ENCODE measurements at places on chromosomes 6 and 20.
A peak's percentile ranks its signal among the peaks of the same experiment; 100 is the strongest.

DNA sequence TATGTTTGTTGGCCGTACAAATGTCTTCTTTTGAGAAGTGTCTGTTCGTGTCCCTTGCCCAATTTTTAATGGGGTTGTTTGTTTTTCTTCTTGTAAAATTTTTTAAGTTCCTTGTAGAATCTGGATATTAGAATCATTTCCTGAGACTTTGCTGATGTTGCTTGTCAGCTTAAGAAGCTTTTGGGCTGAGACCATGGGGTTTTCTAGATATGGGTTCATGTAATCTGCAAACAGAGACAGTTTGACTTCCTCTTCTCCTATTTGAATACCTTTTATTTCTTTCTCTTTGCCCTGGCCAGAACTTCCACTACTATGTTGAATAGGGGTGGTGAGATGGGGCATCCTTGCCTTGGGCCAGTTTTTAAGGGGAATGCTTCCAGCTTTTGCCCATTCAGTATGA, 82.6 kb downstream of the SLC24A3 start:
- DNase-seq: no peak

GRCh38 chr6:167493976-167494697, 169.3 kb downstream of the TTLL2 start:
- no peak for DNase-seq

GRCh38 chr6:41581381-41581991, 35.3 kb downstream of the FOXP4 start:
- DNase-seq: peak; percentile 57

DNA sequence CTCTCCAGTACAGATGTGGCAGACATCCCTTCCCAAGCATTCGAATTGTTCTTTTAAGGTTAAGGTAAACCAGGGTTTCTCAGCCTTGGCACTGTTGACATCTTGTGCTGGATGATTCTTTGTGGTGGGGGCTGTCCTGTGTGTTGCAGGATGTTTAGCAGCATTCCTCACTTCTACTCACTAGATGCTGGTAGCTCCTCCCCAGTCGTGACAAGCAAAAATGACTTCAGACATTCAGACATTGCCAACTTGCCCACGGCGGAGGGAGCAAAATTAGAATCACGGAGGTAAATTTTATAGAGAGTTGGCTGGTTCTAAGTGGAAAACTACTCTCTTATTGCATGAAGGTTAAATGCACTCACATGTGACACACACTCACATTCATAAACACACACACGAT, 188.7 kb downstream of the GMPR start:
- no peak for DNase-seq

DNA sequence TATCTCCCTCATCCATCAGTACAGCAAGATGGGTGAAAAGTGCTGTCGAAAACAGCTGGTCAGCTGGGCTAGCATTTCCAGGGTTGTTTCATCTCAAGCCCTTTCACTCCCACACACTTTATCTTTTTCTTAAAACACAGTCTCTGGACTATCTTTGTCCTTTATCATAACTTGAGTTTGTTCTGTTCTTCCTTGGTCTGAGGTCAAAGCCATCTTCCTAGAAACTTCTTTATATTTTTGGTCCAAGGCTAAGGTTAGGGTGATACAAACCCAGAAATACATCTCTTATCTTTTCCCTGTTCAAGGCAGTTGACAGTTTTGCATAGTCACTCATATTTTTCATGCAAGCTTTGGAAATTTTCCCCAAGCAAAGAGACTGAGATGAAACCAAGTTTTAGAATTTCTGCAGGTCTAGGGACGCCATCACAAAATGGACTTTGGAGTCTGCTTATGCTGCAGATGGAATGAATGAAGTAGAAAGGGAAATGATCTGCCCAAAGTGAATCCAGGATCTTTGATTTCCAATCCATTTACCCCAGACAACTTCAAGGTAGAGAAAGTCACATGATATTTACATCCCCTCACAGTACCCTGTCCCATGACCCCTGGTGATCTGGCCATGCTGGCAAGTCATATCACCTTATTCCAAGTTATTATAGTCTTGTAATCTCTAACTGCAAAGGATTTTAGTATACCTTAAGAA, 297.0 kb downstream of the ZNF217 start:
- no peak for DNase-seq

GRCh38 chr20:40591536-40591935, 97.5 kb downstream of the MAFB start:
- no peak for DNase-seq

DNA sequence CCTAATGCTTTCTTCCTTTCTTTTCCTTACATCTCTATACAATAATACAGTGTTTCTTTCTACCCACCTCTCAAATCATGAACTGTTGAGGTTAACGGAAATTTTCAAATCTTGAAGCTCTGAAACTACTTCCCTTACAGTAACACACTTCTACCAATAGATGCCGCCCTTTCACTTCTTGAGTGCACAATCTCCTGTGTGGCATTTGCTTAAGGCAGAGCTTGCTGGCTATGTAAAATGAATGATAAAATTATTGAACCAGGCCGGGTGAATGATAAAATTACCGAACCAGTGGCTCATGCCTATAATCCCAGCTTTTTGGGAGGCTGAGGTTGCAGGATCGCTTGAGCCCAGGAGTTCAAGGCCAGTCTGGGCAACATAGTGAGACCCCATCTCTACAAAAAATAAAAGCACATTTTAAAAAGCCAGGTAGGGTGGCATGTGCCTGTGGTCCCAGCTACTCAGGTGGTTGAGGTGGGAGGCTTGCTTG, 56.8 kb downstream of the KCNS1 start:
- DNase-seq: peak; percentile 54

- no peak for DNase-seq
Observed at GRCh38 chr20:32333988-32334885, 23.9 kb upstream of the ASXL1 start.

- DNase-seq: no peak
Observed at GRCh38 chr6:75145976-75146375, 59.9 kb downstream of the COL12A1 start.

DNA sequence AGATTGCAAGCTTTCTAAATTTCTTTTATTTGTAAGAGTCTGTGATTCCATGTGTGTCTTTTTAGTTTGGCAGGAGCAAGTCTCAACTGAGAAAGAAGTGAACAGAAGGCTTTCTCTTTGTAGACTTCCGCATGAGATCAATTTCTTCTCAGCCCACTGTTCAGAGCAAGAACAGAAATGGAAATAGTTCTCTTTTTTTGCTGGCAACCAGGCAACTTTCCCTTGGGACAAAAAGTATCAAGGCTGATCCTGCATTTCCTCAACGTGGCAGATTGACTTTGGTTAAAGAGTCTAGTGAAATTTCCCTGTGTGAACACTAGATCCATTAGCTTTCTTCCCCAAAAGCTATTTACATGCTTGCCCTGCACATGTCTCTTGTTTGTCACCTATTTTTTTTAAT, 46.8 kb upstream of the JAG1 start:
- no peak for DNase-seq

GRCh38 chr6:88157106-88157505, 9.0 kb downstream of the CNR1 start:
- DNase-seq: no peak

GRCh38 chr20:31604567-31605030, 490 bp upstream of the ID1 start:
- DNase-seq: no peak

DNA sequence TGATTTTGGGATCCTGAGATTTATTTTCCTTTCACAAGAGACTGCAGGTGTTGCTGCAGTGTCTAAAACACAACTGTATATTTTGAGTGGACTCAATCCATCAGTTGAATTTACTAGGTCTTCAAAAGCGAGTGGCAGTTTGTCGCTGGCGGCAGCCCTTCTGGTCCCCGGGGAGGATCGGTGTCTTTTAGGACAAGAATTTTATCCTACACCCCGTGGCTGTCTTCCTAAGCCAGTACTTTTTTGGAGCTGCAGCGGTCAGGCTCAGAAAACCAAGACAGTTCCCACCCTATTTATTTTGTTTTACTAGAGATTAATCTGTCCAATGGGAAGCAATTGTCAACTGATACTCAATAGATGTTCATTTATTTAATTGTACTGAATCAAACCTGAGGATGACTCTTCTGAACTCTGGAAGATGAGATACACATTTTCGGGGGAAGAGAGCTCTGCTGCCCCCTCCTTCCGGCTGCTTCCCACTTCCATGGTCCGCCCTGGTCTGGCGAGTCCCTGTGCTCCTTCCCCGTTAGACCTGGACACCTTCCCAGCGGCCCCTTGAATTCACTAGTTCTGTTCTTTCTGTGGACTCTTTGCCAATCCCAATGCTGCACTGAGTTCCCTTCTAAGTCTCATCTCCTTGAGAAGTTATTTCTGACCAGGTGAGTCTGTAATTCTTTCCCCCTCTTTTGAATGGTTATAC, 90.6 kb downstream of the ERMARD start:
- no peak for DNase-seq

DNA sequence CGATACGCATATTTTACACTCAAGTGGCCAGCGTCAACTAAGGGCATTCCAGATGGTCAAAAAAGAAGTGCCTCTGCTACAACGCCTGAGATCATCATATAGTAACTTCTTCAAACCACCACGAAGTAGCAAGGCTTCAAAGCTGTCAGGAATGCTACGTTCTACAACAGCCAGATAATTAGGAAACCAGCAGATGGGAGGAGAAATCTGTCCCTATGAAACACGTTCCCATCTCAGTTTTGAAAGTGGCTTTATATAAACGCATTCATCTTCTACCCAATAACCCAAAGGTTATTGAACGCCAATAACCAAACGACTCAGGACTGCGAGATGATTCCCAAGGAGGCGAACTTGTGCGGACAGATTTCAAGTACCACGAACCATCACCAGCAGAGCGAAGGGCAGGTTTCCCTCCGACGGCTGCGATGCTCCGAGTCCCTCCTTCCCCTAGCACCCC, 1.2 kb downstream of the ABHD12 start:
- DNase-seq: peak; percentile 34

DNA sequence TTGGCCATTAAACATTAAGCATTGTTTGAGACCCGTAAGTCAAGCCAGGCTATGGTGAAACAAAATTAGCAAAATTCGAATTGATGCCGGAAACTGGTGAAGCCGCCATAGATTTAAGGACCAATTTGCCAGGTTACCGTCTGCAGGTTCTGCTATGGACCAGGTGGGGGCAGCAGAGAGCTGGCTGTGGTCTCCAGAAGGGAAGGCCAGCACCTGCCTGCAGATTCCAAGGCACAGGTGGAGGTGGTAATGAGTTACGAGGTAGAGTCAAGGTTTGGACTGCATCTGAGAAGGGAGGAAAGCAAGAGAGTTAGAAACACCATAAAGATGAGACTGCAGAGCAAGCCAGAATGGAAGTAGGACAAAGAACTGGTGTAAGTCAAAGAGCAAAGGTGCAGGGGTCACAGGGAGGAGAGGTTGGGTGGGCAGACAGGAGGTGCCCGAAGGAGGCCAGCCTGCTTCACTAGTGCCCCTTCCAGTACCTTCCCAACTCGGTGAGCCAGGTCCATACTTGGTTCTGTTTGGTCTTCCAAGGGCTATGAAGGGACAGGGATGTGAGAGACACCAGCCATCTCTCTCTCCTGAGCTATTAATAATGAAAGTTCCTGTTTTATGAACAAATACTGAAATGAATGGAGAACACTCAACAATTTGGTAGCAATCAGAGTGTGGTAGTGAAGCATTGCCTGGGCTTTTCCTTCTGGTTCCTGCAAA, 131.6 kb upstream of the ESR1 start:
- no peak for DNase-seq

DNA sequence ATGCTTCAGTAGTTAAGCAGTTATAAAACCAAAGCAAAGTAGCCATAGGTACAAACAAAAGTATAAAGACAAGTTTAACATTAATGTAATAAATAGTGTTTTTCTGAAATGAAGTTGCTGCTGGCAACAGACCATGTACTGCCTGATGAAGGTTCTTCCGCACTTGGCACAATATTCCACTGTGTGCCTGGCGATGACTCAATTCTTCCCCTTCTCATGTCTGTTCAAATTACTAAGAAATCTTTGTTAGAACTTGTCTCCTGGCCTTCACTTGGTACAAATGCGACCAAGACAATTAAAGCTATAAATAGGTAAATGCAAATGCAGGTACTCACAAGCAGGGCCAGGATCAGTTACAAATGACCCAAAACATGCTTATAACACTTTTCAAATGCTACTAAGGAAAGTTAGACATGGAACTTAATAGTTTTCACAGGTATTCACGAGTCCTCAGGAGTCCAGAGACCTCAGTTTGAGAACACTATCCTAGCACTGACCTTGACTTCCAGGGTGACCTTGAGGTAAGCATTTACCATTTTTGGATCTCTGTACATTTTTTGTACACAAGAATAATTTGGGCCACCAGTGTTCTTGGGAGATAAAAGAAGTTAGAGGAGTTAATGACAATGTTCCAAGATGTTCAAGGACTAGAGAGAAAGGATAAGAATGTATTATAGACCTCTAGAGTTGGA, 8.1 kb upstream of the DDR1 start:
- DNase-seq: peak; percentile 39

GRCh38 chr6:96899019-96899418, 1.3 kb upstream of the NDUFAF4 start:
- DNase-seq: peak; percentile 17

GRCh38 chr6:15485936-15486335, 176.9 kb downstream of the DTNBP1 start:
- DNase-seq: no peak

DNA sequence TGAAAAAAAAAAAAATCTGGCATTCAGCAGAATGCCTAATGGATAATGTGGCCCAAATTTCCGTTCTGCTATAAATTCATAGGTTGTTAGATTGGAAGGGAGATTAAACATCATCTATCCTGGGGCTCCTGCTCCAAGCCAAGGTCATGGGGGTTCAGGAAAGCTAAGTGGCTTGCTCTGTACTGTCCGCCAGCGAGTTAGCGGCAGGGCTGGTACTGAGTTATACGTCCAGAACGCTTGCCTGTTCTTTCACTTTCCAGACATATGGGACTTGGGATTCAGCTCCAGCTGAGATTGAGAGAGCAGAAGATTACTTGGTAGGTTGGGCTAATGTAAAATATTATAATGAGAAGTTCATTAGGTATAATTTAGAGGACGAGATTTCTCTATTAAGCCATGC, 858 bp downstream of the RWDD1 start:
- no peak for DNase-seq

GRCh38 chr6:170114956-170115855, 175.7 kb downstream of the DLL1 start:
- no peak for DNase-seq

DNA sequence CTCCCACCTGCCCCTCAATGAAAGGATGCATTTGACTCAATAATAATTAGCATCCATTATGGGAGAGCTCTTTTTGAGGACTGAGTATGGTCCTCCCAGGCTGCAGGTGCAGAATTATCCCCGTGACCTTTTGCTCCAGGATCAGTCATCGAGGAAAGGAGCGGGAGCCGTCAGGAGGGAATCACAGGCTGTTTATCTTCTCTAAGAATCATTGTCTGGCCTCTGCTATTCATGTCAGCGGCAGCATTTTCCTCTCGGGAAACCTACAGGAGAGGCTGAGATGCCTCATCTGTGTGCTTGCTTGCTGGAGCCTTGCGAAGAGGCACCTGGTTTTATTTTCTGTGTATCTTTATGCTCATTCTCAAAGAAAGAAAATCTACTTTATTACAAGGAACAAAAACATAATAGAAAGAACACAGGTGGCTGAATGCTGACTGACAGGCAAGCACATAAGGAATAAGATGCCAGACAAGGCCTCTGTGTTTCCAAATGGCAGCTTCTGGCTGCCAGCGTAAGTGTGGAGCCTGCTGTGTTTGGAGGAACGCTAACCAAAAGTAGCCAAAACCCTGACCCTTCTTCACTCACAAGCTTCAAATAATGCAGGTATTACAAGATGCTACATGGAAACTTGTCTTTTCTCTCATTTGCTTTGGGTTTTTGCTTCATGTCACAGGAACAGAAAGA, 539.1 kb upstream of the MARCKS start:
- no peak for DNase-seq

Data from GM04504 (cell line).